ENCODE measurements at places on chromosomes 7 and 10.

DNA sequence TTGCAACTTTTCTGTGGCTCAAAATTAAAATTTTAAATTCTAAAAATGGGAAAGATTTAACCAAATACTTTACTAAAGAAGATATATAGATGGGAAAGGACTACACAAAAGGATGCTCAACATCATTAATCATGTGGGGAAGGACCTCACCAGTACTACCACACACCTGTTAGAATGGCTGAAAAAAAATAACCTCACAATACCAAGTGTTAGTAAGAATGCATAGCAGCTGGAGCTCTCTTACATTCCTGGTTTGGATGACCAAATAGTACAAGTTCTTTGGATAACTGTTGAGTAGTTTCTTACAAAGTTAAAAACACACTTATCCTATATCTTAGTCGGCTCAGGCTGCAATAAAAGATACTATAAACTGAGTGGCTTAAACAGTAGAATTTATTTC is 33.9 kb downstream of the LIPJ start:
- no peak for DNase-seq

DNA sequence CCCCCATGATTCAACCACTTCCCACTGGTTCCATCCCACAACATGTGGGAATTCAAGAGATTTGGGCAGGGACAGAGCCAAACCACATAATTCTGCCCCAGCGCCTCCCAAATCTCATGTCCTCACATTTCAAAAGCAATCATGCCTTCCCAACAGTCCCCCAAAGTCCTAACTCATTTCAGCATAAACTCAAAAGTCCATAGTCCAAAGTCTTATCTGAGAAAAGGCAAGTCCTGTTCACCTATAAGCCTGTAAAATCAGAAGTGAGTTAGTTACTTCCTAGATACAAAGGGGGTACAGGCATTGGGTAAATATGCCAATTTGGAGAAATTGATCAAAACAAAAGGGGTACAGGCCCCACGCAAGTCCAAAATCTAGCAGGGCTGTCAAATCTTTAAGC is 272.9 kb downstream of the MAGI2 start:
- DNase-seq, result no peak

DNA sequence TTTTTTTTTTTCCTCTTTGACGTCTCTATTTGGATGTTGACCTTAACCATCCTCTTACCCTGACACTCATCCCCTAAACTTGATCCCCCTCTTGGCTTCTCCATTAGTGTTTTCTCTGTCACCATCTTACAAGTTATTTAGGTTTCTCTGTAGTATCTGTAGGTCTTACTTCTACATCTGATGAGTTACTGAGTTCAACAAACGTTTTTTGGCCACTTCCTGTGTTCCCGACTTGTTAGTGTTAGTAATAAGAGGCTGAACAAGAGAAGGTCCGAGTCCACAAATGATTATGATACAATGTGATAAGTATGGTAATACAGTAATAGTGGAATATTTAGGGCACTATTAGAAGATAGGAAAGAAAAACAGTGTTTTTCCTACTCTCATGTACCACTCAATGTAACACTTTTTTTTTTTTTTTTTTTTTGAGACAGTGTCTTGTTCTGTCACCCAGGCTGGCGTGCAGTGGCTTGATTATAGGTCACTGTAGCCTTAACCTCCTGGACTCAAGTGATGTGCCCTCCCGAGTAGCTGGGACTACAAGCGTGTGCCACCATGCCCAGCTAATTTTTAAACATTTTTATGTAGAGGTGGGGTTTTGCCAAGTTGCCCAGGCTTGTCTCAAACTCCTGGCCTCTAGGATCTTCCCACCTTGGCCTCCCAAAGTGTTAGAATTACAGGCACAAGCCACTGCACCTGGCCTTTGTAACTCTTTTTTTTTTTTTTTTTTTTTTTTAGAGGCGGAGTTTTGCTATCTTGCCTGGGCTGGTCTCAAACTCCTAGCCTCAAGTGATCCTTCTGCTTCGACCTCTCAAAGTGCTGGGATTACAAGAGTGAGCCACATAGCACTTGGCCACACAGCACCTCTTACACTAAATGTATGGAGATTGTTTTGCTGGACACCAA is 12.5 kb downstream of the CCSER2 start:
- no peak for DNase-seq

DNA sequence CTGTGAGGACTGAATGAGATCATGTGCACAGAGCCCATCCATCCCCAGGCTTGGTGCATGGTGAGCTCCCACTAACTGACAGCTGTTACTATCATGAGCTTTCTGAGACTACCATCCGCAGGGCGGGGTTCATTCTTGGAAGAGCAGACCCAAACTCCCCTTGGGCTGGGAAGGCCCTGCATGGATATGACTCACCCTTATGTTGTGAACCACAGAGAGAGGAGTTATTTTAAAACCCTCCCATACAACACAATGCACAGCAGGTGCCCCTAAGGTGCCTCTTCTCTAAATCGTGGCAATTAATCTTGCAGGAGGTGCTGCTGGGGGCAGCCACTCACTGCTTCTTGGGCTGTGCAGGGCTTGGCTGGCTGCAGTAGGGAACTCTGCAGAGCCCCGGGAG is 219.1 kb downstream of the GFRA1 start:
- no peak for DNase-seq

- DNase-seq, result no peak
Observed at GRCh38 chr10:129531969-129532660, 65.1 kb downstream of the MGMT start.

DNA sequence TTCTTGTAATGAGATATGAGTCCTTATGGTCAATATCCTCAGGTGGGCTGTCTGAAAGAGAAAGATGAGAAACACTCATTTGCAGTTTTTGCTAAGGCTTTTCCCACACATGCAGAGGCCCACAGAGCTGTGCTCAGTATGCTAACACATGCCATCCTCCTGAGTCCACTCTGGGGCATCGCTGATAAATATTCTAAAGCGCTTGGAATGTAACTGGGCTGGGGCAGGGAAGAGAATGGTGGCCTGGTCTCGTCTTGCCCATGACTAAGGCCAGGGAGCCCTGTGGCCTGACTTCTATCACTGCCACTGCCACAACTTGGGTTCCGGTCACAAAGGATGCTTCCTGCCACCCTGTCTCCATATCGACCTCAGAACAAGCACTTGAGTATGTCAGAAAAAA is 199.7 kb upstream of the FRMD4A start:
- DNase-seq, result no peak

DNA sequence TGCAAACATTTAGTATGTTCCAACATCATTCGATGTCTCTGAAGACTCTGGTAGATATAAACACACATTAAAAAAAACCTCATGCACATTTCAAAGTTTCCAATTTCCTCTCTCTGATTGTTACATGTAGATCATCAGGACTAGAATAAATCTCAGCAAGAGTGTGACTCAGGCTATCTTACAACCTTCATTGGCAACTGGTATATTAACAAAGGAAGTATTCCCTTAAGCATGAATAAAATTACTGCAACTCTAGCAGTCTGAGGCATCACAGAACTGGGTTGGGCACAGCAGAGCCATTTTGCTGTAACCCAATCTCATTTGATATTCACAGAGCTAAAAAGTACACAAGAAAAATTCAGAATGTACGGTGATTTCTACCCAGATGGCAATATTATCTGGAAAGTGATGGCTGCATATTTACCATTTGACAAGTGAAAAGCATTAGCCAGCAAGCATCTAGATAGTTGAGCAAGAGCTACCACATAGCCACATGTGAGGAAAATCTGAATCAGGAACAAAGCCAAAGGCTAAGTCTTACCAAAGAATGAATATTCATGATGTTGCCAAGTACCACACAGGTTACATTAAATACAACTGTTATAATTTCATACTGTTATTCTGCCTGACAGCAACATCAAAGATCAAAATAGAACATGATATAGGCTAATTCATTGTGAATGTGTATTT is 232.2 kb downstream of the CRPPA start:
- no peak for DNase-seq

DNA sequence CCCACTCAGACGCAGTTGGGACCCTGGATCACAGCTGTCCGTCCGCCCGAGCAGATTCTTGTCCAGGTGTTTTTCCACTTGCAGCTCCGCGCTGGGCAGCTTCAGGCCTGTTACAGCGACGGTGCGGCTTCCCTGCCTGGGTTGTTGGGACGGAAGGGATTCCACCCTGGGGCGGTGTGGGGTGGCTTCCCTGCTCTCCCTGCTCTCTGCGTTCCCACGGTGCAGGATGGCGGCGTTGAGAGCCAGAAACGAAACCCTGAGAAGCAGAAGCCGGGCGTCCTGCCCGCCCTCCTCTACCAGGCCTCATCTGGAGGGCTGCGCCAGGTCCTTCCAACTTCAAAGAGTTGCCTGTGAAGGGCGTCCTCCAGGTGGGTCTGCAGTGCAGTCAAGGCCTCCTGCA is 194.4 kb downstream of the ADARB2 start:
- DNase-seq, result no peak

- peak; percentile 19 for DNase-seq
Observed at GRCh38 chr10:49187950-49188761, at the start of gene TMEM273. TMEM273 (minus strand) TSS chr10:49188391; CDS start chr10:49188336, 55 bp downstream.

DNA sequence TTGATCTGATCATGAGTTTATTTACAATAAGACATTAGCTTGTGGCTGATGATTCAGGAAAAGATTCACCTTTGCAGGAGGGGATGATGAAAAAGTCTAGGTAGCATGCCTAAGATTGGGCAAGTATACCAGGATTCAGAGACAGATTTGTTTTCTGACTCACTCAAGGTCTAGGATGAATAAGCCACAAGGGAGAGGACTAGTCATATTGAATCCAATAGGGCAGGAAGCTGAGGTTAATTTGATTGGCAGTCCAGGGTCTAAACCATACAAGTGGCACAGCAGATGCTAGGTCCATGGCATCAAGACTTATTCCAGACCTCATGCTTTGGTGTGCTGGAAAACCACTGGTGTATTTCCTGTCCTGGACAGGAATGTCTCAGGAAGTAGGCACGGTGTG is 1133.4 kb downstream of the XPNPEP1 start:
- no peak for DNase-seq
